Endothelial cell (in vitro differentiated cells): ENCODE measurements at places on chromosomes 16 and 17.

GRCh38 chr16:15966836-15967546 is 17.6 kb downstream of the ABCC1 start:
- DNase-seq = no peak

DNA sequence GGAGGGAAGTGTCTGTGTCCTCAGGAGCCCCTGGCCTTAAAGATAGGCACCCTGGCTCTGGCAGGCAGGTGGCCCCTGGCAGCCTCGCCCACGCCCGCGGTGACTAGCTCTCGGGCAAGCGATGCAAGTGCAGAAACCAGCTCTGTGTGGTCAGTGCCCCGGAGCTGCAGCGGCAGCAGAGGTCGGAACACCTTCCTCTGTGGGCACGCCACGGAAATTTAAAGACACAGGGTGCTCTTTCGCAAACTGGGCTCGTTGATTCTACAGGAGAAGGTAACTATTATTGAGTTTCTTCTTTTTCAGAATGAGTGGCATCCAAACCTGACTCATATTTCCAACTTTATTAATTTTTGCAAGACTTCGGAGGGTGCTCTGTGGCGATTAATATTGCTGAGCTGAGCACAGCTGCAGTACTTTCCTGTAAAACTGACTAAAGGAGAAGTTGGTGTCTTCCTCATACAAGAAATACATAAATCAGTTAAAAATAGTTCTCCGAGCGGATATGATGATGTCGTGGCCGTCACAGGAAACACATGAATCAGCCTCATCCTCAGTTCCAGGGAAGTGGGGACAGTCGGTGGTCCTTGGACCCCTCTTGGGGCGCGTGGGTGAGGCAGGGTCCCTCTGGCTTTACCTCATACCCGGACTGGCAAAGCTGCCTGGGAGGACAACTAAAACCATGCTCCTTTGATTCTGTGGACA is 120.2 kb downstream of the METRNL start:
- DNase-seq = no peak

DNA sequence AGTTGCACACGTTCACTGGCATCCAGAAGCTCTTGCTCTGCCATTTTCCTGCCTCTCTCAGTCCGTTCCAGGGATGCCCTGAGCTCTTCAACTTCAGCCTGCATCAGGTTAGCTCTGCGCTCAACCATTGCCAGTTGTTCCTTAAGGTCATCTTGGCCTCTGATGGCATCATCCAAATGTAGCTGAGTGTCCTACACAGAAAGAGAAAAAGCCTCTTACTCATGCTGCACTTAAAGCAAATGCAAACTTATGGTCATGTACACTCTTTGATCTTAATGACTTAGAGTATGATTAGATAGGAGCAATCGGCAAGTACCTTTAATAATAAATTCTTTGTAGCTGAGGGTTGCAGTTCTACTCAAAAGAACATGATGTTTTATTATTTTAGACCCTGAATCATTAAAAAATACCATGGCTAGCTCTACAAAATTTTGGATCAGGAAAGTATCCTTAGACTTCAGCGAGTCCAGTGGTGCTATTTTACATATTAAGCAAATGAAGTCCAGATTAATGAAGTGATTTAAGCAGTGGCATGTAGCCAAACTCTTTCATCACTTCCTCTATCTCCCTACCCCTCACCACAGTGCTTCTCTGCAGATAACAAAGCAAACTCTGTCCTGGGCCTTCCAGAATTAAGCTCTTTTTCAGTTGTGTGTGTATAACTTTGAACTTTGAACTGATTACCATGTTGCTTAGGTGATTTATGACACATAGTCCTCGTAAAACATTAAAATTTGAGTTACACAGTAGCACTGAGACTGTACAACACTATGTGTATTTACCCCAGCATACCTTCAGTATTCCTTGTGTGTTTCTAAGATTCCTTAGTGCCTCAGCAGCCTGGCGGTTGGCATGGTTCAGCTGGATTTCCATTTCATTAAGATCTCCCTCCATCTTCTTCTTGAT is 22.1 kb downstream of the MYH4 start:
- DNase-seq = no peak

DNA sequence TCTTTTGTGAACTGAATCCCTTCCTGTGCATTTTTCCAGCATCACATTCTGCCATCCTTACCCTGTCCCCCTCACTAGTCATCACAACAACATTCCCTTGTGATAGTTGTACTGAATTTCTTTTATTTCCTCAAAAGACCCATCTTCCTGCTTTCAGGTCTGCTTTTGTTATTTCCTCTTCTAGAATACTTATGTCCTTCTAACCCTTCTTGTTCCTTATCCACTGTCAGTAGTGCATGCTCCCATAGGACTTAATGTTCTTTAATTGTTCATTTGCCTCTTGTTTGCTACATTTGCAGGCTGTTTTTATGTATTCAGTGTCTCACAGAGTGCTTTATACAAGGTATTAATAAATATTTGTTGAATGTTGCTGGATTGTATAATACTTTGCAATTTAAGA is 73.0 kb downstream of the BCAS3 start:
- no peak for DNase-seq

DNA sequence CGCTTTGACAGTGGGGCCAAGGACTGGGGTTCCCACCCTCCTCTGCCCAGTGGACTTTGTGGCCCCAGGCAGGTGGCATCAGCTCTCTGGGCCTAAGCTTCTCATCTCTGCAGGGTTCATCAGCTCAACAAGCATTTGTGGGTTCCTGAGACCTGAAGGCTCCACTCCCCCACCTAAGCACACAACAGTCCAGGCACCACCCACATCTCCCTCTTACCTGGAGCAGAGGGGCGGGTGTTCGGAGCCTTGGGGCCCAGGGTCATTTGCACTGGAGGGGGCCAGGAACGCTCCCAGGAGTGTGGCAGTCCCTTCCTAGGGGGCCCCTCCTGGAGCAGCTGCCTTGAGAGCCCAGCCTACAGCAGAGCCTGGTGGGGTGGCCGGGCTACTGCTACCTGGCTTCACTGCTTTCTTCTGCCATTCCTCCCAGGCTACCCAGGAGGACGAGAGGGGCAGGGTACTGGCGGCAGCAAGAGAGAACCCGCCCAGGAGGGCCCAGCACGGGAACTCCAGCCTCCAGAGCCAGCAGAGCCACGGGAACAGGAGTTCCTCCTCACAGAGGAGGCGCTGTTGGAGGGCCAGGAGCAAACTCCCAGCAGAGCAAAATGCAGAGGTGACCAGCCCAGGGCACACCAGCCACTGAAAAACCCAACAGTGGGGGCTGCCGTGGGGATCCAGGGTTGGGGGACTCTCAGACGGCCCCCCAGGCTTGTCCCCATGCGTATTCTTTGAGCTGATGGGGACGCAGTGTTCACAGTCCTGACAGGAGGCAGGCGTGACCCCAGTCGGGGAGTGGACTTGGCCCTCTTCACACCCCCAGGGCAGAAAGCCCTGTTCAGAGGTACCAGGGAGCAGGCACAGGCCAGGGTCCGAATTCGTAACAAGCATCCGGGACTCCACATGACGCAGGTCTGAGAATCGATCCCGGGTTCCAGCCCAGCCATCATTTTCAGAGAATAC is 35.1 kb upstream of the SLC38A10 start:
- no peak for DNase-seq

- DNase-seq = peak; percentile 69
These were observed 2.0 kb downstream of the MAF start for GRCh38 chr16:79598348-79599181.

DNA sequence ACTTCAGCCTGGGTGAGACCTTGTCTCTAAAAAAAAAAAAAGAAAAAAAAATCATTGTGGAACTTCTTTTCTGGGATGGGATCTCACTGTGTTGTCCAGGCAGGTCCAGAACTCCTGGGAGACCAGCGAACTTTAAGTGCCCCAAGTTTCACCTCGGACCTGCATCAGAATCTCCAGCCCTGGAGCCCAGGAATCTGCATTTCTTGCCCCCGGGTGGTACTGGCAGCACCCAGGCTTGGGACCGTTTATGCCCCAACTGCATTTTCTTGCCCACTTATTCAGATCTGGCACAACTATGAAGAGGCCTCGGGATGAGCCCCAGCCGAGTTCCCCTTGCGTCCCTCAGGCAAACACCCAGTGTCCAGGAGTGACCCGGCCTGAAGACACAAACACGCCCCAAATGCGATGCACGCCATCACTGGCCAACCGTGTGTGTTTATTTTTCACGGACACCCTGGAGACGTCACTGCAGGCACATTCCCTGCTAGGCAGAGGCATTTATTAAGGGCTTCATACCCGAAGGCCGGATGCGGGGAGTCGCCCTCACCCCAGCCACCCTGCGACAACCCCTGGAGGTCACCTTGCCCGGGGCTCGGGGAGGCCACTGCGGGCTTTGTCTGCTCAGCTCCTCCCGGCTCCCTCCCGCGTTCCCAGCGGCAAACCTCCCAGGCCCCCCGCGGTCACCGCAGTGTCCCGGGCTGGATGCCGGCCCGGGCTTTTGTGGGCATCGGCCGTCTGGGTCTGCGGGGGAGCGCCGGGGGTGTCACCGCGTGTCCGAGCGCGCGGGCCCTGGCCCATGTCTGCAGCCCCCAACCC is 684 bp upstream of the SPIRE2 start:
- peak; percentile 34 for DNase-seq

DNA sequence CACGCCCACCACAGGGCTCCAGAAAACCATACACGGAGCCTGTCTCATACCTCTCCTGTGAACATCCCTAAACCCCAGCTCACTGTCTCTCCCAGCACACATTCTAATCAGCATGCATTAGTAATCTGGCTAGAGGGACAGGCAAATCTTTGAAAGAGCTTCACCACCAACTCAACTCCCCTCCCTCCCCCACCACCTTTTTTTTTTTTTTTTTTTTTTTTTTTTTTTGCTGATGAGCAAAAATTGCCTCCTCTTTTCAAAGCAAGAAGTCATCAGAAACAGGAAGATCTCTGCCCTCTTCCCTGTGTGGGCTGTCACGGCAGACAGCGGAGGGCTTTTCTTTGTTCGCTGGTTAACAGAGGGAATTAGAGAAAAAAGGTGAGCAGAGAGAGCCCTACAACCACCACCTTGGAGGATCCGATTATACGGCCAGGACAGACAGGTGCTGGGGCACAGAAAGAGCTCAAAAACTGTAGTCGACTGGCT is 19.9 kb downstream of the GAS7 start:
- DNase-seq = no peak

GRCh38 chr17:43471585-43472160 is 12.1 kb upstream of the DHX8 start:
- DNase-seq = no peak

DNA sequence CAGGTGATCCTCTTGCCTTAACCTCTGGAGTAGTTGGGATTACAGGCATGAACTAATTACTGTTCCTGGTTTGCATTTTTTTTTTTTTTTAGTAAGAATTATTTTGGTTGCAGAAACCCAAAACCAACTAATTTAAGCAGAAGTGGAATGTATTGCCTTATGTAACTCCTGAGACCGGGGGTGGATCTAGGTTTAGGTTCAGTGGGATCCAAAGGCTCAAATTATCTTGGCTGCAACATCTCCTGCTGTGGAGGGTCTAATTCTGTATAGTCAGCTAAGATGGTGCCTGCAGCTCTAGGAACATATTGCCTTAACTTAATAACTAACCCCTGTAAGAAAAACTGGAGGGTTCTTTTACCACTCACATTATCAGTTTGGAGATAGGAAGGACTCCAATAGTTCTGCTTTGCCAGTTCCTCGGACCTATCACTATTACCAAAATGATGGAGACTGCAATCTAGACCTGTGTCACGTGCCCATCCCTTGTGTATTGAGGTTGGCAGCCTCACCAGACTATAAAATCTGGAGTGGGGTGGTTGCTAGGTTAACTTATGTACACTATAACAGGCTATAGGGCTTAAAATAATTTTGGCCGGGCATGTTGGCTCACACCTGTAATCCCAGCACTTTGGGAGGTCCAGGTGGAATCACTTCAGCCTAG is 8.5 kb downstream of the SNTB2 start:
- no peak for DNase-seq

DNA sequence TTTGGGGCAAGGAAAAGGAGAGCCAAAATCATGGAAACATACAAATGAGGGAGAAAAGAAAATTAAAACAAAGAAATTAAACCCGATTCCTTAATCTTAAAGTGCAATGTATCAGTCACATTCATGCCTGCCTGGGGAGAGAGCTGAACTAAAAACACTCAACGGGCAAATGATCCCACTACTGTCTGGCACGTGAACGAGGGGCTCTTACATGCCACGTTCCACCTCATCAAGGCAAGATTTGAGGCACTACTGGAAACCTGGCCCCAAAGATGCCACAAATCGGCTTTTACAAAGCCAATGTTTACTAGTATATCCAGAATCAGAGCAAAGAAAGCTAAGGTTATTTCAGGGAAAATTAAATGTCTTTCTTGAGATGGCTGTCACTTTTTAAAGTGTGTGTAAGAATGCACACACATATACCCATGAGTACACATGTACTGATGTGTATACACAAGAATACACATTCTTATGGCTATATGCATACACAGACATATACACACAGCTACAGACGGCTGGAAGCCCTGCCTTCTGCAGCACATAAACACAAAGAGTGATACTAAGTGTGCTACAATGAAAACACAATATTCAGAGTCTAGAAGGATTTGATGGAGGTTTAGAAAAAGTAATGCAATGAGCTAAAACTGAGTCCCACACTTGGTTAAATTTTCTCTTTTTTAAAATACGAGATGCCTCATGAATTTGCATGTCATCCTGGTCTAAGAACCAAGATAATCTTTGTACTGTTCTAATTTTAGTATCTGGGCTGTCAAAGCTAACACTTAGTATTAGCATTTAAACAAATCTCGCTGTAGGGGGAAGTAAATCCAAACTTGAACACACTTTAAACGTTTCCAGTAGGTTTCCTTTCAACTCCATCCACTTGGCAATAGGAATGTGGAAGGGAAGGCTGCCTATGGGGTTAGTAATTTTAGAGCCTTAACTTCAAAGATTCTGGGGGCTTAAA is 85.8 kb downstream of the CYTH1 start:
- no peak for DNase-seq
